ENCODE measurements at places on chromosomes 3 and 15. TPM values are rescaled to one million over a fixed set of nuclear protein-coding genes. Genes with fewer than 3 reads are reported as not detected.

Gene CLDND1
- 689 TPM for total RNA-seq

Gene TIMP4
- total RNA-seq = not detected

Gene CNTN3
- total RNA-seq = not detected

Gene RHCG
- not detected for total RNA-seq

Gene MRAS
- not detected for total RNA-seq

Gene ALDH1L1
- total RNA-seq = not detected

Gene KNG1
- total RNA-seq = not detected

Gene UPK1B
- not detected for total RNA-seq

Gene SERINC4
- 0.17 TPM for total RNA-seq

Gene ROPN1
- total RNA-seq = not detected

Gene ADAMTS7
- 0.15 TPM for total RNA-seq

Gene CYP1A2
- not detected for total RNA-seq

Gene MAN2A2
- 257 TPM for total RNA-seq

Gene ALG1L2
- total RNA-seq = not detected

Gene PARP6
- 68.2 TPM for total RNA-seq

Gene ERC2
- total RNA-seq = 0.15 TPM

Gene IGF2BP2
- 0.80 TPM for total RNA-seq

Gene CD80
- total RNA-seq = 17.7 TPM
